Stimulated activated CD4-positive, alpha-beta T cell treated with anti-CD3 and anti-CD28 coated beads, TNF-alpha, amount 100 ng/mL, for 1 hour (primary cell): ENCODE measurements at places on chromosomes 1 and 21.

DNA sequence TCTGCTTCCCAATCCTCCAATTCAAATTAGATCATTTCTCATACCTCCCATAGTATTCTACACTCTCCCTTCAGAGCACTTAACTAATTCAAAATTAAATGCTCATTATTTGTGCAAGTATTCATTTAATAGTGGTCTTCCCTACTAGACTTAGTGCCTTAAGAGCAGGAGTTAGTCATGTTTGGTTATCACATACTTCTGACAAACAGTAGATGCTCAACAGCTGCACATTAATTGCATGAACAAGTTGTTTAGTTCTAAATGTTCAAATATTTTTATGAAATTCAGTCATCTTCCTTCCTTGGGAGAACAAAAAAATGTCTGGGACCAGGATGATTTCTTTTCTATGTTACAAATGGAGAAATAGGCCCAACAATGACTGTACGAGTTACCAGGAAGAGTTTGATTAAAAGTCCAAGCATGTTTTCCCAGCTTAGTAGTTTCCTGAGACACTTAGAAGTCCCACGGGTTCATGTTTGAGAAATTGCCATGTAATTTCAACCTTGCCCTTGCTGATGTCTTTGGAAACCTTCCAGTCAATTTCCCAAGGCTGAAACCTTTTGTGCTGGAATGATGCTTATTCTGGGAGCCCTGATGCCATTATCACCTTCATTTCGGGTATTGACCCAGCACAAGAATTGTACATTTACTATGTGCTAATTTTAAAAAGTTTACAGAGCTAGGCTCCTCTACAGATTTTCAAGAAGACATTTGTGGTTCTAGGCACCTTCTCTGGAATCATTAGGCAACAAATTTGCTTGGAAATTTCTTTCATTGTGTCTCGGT lies 437.9 kb upstream of the PLXNA2 start:
- no peak for DNase-seq

GRCh38 chr1:203858055-203858454 lies 3.3 kb upstream of the SNRPE start:
- DNase-seq: no peak

GRCh38 chr1:227726924-227727599 lies 8.0 kb downstream of the JMJD4 start:
- DNase-seq: no peak

- no peak for DNase-seq
Observed at GRCh38 chr1:76948846-76949245, 81.6 kb downstream of the ST6GALNAC5 start.

- DNase-seq: no peak
Observed at GRCh38 chr21:22791986-22792560, 1793.9 kb downstream of the NCAM2 start.

DNA sequence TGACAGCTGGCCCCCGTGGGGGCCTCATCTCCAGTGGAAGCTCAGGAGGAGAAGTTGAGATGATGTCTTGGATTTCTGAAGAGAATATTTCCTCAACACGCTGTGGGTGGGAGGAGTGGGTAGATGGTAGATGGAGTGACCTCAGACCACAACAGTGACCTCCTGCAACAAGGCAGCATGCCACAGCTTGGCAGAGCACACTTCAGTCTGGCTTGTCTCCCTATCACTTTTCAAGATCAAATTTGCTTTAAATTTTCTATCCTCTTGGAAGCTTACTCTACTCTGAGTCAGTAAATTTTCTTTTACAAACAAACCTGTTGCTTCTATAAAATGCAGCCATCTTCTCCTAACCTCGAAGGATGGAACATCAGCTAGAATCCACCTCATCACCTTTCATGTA lies 59.7 kb downstream of the NTPCR start:
- DNase-seq: no peak

DNA sequence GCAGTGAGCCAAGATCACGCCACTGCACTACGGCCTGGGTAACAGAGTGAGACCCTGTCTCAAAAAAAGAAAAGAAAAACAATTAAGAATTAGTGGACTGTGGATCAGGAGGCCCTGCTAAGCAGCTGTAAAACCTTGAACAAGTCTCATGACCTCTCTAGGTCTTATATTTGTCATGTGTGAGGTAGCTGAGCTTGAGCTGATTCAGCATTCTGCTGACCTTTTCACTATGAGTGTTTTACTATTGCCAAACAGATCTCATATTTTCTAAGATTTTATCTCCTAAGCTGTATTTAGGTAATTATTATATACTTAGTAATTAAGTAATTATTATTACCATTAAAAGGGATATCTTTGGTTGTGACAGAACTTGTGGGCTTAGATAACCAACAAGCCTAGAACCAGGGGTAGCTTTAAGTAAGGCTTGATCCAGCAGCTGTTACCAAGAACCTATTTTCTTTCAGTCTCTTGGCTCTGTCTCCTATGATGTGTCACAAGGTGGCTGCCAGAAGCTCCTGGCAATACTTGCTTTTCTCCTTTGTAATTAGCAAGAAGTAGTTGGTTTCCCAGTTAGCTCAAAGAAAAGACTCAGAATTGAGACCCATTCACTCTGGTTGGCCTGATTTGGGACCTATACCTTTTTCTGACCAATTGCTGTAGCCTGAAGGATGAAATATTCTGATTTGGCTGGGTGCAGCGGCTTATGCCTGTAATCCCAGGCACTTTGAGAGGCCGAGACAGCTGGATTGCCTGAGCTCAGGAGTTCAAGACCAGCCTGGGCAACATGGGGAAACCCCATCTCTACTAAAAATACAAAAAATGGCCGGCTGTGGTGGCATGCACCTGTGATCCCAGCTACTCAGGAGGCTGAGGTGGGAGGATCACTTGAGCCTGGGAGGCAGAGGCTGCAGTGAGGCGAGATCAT lies 8.5 kb upstream of the ZC3H12A start:
- no peak for DNase-seq

GRCh38 chr1:86696522-86696921 lies 7.9 kb upstream of the SH3GLB1 start:
- no peak for DNase-seq

GRCh38 chr1:20896826-20897225 lies 109.7 kb upstream of the HP1BP3 start:
- DNase-seq: no peak

DNA sequence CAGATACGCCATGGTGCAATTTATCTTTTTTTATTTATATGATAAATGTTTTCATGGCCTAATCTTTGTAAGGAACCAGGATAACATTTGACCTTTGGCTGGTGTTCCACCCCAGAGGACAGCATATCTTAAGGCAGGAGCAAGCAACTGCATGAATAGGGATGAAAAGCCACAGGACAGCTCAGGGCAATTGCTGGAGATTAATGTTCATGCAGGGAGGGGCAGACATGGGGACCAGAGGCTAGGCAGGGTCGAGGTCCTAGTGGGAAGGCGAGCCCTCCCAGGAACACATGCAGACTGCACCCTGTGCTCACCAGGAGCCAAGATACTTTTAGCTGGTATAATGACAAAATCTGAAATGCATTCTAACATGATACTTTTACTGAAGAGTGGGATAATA lies 74.4 kb upstream of the HAO2 start:
- no peak for DNase-seq

GRCh38 chr1:184322253-184322652 lies 64.6 kb upstream of the C1orf21 start:
- DNase-seq: no peak

DNA sequence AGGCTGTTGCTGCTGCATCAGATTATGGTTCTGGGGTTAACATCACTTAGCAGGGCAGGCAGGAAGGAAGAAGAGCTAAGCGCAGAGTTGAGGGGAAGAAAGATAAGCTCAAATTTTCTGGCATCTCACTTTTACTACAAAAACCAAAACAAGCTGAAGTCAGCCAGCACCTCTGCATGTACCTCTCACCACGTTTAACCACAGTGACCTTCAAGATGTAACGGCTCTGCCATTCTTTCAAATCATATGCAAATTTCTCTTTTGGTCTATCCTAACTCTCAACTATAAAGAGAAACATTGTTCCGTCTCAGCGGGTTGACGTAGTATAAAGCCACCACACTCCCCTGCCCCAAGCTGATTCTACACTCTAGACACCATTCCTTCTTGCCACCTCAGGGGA lies 154.4 kb downstream of the OMA1 start:
- no peak for DNase-seq

GRCh38 chr21:27647401-27647800 lies 680.5 kb upstream of the ADAMTS5 start:
- no peak for DNase-seq

GRCh38 chr1:227357171-227357926 lies 39.1 kb upstream of the CDC42BPA start:
- no peak for DNase-seq

- no peak for DNase-seq
Observed at GRCh38 chr1:248862695-248862997, 3.8 kb upstream of the ZNF692 start.

DNA sequence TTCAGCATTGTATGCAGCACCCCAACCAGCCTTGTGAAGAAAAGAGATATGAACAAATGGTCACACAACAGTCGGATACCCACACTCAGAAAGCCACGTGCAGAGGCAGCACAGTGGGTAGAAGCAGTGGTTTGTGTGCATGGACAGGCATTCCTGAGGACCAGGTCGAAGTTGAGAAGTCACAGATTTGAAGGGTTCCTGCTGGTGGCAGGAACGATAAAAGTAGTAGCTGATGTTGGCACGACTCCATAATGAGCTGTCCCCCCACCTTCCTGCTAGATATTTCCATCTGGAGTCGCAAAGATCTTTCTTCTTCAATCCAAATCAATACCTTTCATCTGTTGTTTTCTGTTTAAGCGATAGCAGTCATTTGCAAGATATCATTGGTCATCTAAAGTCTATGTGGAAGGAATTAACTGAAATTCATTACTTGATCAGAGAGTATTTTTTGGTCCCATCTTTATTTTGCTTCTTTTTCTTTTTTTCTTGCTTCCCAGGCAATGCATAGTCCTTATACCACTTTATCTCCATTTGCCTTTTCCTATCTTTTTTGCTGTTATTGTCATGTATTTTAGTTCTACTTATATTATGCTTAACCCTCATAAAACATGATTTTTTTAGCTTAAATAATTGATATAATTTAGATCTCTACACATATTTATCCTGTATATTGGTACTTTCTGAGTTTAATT lies 176.4 kb downstream of the DHRS3 start:
- DNase-seq: no peak

GRCh38 chr1:93108335-93108734 lies 29.3 kb downstream of the MTF2 start:
- DNase-seq: no peak

DNA sequence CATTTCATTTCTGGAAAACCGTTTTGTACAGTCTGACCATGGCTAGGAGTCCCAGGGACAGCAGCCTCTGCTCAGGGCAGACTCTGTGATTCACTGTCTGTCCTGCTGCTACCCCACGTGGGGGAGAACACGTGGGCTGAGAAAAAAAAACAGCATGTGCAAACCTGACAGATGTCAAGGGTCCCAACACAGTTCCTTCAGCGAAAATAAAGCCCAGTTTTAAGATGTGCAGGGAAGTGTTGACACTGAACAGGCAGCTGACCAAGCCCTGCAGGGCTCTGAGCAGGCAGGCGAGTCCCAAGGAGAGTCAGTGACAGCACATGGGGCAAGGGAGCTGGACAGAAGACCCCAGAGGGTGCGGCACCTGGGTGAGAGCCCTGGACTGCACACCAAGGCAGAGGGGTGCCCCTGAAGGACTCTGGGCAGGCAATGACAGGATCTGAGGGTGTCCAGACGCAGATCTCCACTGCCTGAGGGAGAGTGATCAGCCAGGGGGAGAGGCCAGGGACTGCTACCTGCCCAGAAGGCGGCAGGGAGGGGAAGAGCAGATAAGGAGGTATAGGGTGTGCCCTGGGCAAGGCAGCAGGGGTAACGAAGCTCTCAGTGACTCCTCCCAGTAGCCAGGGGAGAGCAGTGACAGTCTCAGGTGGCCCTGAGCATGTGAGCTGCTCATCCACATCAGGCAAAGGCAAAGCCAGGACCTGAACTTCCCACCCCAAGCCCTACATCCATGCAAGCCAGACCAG lies 5.1 kb upstream of the SPATC1L start:
- DNase-seq: no peak

DNA sequence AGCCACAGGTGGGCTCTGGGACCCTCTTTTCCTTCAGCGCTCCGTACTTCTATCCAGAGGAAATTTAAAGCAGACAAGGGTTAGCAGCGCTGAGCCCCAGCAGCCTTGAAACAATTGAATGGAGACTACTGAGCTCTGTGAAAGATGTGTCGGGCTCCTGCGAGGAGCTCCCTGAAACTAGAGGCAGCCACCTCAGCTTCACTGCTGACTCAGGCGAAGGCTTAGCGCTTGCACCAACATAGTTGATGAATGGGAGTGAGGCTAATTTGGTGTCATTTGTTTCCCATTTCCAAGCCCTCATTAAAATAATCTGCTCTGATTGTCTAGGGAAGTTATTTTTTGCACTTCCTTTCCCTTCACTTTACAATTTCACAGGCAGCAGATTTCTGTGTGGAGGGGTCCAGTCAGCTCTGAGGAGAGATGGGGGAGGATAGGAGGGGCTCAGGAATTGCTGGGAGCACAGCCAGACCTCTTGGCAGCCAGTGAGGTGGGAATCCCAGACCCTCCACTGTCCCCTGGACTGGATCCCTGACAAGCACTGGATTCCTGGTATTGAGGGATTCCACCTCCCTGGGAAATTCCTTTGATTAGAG lies 398.9 kb upstream of the PLXNA2 start:
- no peak for DNase-seq

DNA sequence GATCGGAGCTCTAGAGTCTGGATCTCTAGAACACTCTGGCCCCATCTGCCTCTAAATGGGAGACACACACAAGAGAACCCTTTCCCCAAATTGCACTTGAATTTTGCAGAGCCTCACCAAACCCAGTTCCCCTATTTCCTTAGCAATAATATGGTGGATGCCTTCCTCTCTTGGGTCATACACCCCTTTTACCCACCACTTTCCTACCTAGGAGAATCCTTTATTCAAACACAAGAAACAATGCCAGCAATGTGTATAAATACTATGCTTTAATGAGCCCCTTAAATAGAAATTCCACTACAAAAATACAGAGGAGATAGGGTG lies 760 bp upstream of the SF3B4 start:
- DNase-seq: no peak

GRCh38 chr1:175841738-175842187 lies 98.4 kb upstream of the TNR start:
- no peak for DNase-seq

- peak; percentile 26 for DNase-seq
Observed at GRCh38 chr1:231091831-231092301, 51.8 kb upstream of the FAM89A start.

- no peak for DNase-seq
Observed at GRCh38 chr1:173864179-173864867, 3.5 kb downstream of the GAS5 start.
